Psoas muscle (tissue), 8 donors: ENCODE measurements at places on chromosomes 4 and X. TPM values are rescaled to one million over a fixed set of nuclear protein-coding genes. Genes with fewer than 3 reads are reported as not detected.

Gene PROM1
- 1.5 TPM for total RNA-seq

Gene NSUN7
- total RNA-seq: 0.39 TPM

Gene SLC4A4
- 2.5 TPM for total RNA-seq

- H3K4me1 ChIP-seq: no peaks in the 10 kb centered on the region
- no peak for DNase-seq
- H3K27me3 ChIP-seq: no peaks in the 10 kb centered on the region
- H3K27ac ChIP-seq: no peak overlapping the region
These were observed 99.4 kb upstream of the STK26 start for GRCh38 chrX:131923614-131924250.

DNA sequence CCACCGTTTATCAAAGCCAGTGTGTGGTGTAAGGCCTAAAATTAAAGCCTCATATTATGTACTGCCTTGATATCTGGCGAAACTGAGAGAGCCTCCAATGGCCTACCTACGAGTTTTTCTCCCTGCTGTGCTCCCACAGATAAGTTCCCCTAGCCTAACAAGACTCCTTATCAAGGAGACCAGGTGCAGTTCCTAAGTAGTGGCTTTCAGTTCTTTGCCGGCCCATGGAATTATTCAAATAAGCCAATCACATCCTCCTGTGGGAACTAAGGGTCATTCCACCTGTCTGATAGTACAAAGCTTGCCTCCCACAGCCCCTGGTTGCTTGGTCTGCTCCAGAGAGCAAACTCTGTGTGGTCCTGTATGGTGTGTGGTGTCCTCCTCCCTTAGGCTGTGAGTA, 99.8 kb upstream of the TEX13C start:
- H3K27ac ChIP-seq: no peak overlapping the region
- no peak overlapping the region for H3K4me3 ChIP-seq
- H3K27me3 ChIP-seq: no peaks in the 10 kb centered on the region
- DNase-seq: no peak
- H3K4me1 ChIP-seq: no peaks in the 10 kb centered on the region

GRCh38 chr4:139777757-139778156, 112.1 kb downstream of the MGST2 start:
- H3K4me1 ChIP-seq: peaks cover 14% of the 10 kb centered on the region
- H3K27ac ChIP-seq: peak overlapping the region; percentile 39
- DNase-seq: peak; percentile 62
- no peak overlapping the region for H3K4me3 ChIP-seq

Gene GUCY1B1
- 4.1 TPM for total RNA-seq

GRCh38 chrX:38045538-38046096, 39.3 kb downstream of the SYTL5 start:
- no peak overlapping the region for H3K27ac ChIP-seq
- H3K4me1 ChIP-seq: no peaks in the 10 kb centered on the region

Gene GCNA
- 0.98 TPM for total RNA-seq

Gene APBB2
- 11.3 TPM for total RNA-seq

DNA sequence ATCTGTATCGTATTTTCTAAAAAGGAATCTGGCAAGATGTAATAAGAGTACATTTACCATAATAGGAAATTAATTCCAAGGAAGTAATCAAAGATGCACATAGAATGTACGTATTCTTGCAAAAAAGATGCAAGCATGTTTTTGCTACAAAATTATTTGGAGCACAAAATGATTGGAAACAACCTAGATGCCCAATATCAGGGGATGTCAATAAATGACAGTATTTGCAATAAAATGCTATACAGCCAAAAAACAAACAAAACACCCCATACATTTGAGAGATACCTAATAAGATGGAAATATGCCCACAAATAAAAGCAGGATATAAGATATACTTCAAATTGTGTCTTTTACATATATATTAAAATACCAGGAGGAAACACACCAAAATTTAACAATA, 29.3 kb upstream of the MAML3 start:
- no peaks in the 10 kb centered on the region for H3K36me3 ChIP-seq
- H3K27me3 ChIP-seq: no peaks in the 10 kb centered on the region
- H3K4me1 ChIP-seq: no peaks in the 10 kb centered on the region
- no peak overlapping the region for H3K4me3 ChIP-seq
- DNase-seq: no peak
- no peak overlapping the region for H3K27ac ChIP-seq

Gene CFAP299
- not detected for total RNA-seq

- no peak overlapping the region for H3K4me3 ChIP-seq
- H3K27me3 ChIP-seq: no peaks in the 10 kb centered on the region
- peak overlapping the region; percentile 43 for H3K27ac ChIP-seq
- peaks cover 23% of the 10 kb centered on the region for H3K4me1 ChIP-seq
- no peaks in the 10 kb centered on the region for H3K36me3 ChIP-seq
These were observed 190.1 kb downstream of the NSUN7 start for GRCh38 chr4:40939856-40940255.

Gene APLN
- 0.86 TPM for total RNA-seq

Gene PLXNA3
- total RNA-seq: 6.5 TPM

Gene REST
- 13.5 TPM for total RNA-seq

Gene NAP1L3
- total RNA-seq: 0.23 TPM

GRCh38 chr4:183403961-183404360, 40.5 kb upstream of the CDKN2AIP start:
- no peak for DNase-seq
- no peaks in the 10 kb centered on the region for H3K27me3 ChIP-seq
- H3K36me3 ChIP-seq: no peaks in the 10 kb centered on the region
- no peaks in the 10 kb centered on the region for H3K4me1 ChIP-seq
- no peak overlapping the region for H3K4me3 ChIP-seq

Gene HMGN5
- total RNA-seq: 1.8 TPM

Gene HS6ST2
- 9.0 TPM for total RNA-seq

GRCh38 chr4:108030332-108030731, 40.6 kb downstream of the HADH start:
- DNase-seq: no peak
- no peak overlapping the region for H3K4me3 ChIP-seq
- H3K27me3 ChIP-seq: no peaks in the 10 kb centered on the region
- H3K4me1 ChIP-seq: no peaks in the 10 kb centered on the region
- no peak overlapping the region for H3K27ac ChIP-seq

DNA sequence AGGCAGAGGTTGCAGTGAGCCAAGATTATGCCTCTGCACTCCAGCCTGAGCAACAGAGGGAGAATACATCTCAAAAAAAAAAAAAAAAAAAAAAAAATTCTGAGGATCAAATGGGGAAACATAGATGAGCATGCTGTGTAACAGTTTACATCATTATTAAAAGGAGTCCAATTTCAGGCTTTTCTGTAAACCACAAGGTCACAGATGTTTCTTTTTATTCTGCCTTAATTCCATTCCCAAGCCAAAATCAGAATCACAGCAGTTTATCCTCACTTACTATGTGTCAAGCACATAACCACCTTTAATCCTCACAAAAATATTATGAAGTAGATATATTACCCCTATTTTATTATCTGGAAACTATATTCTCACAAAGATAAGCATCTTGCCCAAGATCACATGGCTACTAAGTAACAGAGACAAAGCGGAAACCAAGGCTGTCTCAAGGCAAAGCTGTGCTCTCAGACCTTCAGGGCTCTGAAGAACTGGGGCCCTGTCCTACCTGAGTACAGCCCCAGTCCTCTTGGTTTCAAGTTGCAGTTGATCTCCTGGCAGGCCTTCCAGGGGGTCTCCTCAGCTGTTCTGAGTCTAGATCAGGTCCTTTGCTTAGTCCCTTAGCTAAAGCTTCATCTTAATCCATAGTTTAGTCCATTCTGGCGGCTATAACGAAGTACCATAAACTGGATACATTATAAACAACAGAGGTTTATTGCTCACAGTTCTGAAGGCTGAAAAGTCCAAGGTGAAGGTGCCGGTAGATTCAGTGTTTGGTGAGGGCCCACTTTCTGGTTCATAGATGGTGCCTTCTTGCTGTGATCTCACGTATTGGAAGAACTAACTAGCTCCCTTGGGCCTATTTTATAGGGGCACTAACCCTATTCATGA, 141.3 kb downstream of the PALLD start:
- no peaks in the 10 kb centered on the region for H3K36me3 ChIP-seq
- DNase-seq: no peak
- peaks cover 77% of the 10 kb centered on the region for H3K4me1 ChIP-seq

DNA sequence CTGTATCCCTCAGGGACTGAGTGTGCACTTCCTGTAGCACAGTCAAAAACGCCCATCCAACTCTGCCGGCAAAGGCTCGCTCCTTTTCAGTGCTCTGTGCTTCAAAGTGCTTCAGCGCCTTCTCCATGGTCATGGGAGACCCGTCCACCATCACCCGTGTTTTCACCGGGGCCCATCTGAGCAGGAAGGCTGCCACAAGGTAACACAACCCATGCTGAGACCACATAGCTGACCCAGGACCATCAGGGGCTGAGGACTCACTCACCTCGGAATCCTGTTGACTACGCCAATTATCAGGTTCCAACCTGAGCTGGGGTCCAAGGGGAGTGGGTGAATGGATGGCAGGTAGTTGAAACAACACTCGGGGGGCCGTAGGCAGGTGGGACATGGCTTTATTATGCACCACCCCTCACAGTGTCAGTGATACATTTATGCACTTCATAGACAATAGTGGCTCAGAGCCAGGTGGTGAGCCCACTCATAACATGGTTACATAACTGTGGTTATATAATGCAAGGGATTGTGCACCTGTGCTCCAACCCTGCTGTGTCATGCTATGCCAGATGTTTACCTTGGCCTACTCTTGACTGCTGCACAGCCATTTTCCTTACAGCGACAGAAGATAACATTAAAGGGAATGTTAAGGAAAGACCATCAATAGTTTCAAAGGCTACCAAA, 227.8 kb downstream of the ADGRL3 start:
- H3K4me1 ChIP-seq: no peaks in the 10 kb centered on the region
- no peak overlapping the region for H3K4me3 ChIP-seq
- no peak overlapping the region for H3K27ac ChIP-seq
- no peak for DNase-seq
- H3K36me3 ChIP-seq: no peaks in the 10 kb centered on the region
- H3K27me3 ChIP-seq: no peaks in the 10 kb centered on the region

GRCh38 chr4:5044341-5044740, 6.9 kb upstream of the STK32B start:
- no peak overlapping the region for H3K4me3 ChIP-seq
- no peak for DNase-seq
- no peaks in the 10 kb centered on the region for H3K4me1 ChIP-seq
- H3K27ac ChIP-seq: no peak overlapping the region
- no peaks in the 10 kb centered on the region for H3K36me3 ChIP-seq
